ENCODE measurements at places on chromosomes 2 and 18.
A peak's percentile ranks its signal among the peaks of the same experiment; 100 is the strongest.

DNA sequence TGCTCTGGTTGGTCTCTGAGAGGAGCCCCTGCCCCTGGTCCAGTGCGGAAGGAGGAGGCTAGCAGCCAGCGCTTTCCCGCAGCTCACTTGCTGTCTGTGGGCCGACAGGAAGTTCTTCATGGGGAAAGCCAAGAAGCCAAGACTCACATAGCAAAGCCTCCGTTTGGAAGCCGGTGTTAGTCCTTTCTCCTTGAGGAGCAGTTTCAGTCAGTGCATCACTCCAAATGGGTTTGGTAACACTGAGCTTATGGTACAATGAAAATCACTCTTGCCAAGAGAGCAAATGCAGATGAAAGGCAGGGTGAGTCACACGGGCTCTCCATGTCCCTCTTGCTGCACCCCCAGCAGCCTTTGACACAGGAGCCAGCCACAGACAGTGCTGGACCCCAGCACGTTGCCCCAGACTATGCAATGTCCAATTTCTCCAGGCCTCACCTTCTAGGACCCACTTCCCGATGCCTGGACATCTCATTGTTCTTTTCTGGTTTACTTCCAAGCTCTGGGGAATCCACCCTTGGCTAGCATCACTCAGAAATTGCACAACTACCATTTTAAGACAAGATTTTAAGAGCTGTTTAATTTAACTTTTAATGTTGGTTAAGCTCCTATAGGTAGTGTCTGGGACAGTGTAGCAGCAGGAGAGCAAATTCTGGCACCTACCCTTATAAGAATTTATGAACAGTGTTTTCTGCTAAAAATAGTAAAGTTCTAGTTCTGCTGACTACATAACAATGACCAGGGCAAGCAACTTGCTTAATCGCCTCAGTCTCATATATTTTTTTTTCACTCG lies 174.9 kb downstream of the ASB1 start:
- peak; percentile 83 for DNase-seq

DNA sequence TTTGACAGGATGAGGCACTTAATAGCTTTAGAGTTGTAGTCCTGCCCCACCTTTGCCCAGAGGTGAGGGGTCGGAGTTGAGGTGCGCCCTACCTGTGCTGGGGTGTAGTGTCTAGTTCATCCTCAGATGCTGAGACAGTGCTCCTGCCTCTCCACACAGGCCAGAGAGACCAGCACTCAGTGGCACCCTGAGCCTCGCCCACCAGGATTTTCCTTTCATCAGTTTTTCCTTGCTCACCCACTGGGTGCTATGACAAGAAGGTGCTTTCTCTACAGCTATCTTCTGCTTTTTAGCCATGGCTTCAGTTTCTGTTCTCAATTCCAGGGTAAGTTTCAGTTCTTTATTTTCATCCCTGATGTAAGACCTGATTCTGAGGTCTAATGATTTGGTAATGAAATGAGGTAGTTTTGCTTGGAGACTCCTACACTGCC lies 16.8 kb upstream of the TMEM131 start:
- peak; percentile 64 for DNase-seq

- no peak for DNase-seq
These were observed 103.9 kb upstream of the COL3A1 start for GRCh38 chr2:188870289-188870688.

DNA sequence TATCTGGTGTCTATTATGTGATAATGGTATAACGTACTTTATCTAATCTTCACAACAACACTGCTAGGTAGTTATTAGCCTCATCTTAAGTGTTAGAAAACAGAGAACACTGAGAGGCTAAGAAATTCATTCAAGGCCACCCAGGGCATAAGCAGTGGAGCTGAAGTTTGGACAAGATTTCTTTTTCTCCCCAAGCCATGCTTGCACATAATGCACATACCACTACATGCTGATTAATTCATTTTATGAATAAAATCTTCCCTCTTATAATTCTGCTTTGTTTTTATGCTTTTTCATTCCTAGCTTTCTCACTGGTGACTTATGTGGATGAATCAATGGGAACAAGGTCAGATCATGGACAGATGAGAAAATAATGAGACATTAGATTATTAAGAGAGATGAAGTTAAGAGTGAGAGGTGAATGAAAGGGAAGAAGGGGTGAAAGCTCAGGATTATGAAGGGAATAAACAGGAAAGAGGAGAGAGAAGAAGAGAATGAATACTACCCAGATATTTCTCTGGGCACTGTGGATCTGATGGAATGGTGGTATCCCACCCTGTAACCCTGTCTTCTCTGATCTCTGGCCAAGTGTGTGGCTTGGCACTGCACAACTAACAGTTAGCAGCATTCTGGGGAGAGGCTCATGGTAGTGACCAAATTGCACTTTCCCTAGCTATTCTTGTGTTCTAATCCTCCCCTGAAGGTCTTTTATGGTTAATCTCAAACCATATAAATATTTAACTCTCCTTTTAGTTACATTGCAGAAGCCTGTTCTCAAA lies 17.7 kb upstream of the GALNT3 start:
- DNase-seq = no peak

- no peak for DNase-seq
These were observed 336.9 kb downstream of the CBLN2 start for GRCh38 chr18:72207280-72207679.

GRCh38 chr2:140383781-140384180 lies 1603.6 kb upstream of the NXPH2 start:
- DNase-seq = no peak

- DNase-seq = peak; percentile 60
These were observed 29.5 kb downstream of the MARCO start for GRCh38 chr2:118971245-118972122.

DNA sequence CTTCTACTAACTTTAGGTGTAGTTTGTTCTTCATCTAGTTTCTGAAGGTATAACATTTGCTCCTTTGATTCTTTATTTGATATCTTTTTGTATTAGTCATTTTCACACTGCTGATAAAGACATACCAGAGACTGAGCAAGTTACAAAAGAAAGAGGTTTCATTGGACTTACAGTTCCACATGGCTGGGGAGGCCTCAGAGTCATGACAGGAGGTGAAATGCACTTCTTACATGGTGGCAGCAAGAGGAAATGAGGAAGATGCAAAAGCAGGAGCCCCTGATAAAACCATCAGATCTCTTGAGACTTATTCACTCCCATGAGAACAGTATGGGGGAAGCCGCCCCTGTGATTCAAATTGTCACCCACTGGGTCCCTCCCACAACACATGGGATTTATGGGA lies 544.4 kb upstream of the DSEL start:
- no peak for DNase-seq

GRCh38 chr18:69123421-69123820 lies 277.3 kb upstream of the DOK6 start:
- no peak for DNase-seq

DNA sequence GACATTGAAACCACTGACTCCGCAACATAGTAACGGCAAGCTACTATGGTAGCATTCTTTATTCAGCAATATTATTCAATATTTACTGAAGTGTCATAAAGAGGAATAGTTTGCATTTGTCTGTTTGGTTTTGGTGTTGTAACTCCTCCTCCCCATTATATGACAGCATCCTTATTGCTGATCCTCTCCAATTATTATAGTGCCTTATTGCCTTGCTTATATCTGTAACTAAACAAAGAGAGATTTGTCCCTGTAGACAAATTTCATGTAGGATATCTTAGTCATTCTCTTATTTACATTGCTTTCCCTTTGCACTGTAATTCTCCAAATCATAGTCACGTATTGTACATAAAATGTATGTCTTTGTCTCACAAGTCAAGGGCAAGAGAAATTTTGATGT lies 1041.2 kb upstream of the ZEB2 start:
- DNase-seq = no peak

GRCh38 chr18:13107074-13107473 lies 111.5 kb upstream of the LDLRAD4 start:
- no peak for DNase-seq
